ENCODE measurements at places on chromosomes 4 and X.

- no peak for DNase-seq
Measured at GRCh38 chr4:15765391-15765790, 12.7 kb upstream of the CD38 start.

DNA sequence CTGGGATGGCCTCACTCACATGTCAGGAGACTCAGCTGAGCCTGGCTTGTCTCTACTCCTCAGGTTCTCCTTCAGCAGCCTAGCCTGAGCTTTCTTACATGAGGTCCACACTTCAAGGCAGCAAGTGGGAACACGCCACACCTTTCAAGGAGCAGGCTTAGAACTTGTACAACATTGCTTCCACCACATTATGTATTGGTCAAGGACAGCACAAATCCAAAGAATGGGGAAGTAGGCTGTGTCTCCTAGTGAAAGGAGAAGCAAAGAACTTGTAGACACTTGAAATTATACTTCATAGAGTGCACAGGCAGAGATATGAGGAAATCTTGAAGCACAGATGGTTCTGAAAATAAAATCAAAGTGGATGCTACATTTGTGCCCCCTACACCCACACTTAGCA lies 120.9 kb upstream of the NOCT start:
- no peak for DNase-seq

GRCh38 chr4:107164962-107165475 lies 128.9 kb upstream of the DKK2 start:
- no peak for DNase-seq

DNA sequence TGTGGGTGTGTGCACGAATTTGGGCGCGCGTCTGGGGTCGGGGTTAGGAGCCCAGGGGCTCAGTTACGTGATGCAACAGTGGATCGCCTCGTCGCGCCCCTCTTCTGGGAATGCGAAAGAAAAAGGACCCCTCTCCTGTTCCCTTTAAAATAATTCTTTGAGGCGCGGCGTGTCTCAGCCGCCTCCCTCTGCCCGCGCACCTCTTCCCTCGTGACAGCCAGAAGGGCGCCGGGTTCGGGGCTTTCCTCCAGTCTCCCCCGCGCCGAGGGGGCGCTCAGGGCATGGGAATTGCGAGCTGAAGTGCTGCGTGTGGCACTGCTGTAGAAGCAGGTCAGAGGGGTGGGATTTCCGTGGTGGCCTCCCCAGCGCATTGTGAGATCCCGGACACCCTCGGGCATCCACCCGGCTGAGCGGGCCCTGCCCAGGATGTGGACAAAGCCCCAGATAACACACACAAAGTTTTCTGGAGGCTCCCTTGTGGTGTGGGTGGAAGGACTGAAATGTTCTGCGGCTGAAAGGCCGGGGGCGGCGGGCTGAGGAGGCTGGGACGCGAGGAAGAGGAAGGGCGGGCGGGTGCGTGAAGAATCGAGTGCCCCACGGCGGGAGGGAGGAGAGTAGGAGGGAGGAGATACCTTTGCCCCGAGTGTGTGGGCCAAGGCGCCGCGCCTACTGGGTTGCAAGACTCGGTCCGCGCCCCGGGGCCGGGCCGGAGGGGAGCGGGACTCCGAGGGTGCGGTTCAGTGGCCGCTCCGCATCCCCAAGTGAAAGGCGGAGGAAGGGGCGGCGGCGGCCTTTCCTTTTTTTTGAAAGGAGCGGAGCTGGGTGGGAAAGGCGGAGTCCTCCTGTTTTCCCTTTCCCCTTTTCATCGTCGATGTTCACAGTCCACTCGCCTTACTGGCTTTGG lies 752 bp downstream of the SEPTIN11 start:
- DNase-seq: peak; percentile 71

DNA sequence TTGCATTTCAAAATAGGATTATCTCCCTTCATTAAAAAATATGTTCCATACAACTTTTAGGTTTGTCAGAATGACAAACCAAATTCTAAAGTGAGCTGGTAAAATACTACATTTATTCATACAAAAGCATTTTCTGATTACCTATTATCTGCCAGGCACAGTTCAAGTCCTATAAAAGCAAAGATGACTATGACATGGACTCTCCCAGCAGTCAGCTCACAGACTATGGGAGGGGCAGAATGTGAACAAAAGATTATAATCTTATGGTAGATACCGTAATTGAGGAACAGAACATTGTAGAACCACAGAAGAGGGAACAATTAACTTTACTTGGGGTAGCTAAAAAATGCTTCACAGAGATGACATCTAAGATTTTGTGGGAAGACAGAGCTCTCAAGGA lies 12.4 kb downstream of the PAQR3 start:
- DNase-seq: no peak

DNA sequence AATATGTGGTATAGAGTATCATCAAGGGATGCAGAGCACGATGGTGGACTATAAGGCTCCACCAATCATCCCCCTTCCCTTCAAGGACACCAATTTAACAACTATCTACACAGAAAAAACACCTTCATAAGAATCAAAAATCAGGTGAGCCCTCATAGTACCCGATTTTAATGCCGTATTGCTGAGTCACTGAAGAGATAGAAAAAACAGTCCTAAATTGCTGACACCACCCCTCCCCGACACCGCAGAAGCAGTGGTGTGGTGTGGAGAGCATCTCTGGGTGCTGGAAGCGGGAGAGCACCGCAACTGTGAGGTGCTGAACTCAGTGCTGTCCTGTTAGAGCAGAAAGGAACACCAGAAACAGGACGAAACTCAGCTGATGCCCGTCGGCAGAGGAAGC lies 49.3 kb downstream of the ABCB7 start:
- no peak for DNase-seq

All from right lobe of liver (tissue), 6 donors.